SK-N-DZ (cell line): ENCODE measurements at places on chromosomes 16 and 17.

- no peak for DNase-seq
These were observed 5.8 kb upstream of the CBX4 start for GRCh38 chr17:79844869-79845600.

DNA sequence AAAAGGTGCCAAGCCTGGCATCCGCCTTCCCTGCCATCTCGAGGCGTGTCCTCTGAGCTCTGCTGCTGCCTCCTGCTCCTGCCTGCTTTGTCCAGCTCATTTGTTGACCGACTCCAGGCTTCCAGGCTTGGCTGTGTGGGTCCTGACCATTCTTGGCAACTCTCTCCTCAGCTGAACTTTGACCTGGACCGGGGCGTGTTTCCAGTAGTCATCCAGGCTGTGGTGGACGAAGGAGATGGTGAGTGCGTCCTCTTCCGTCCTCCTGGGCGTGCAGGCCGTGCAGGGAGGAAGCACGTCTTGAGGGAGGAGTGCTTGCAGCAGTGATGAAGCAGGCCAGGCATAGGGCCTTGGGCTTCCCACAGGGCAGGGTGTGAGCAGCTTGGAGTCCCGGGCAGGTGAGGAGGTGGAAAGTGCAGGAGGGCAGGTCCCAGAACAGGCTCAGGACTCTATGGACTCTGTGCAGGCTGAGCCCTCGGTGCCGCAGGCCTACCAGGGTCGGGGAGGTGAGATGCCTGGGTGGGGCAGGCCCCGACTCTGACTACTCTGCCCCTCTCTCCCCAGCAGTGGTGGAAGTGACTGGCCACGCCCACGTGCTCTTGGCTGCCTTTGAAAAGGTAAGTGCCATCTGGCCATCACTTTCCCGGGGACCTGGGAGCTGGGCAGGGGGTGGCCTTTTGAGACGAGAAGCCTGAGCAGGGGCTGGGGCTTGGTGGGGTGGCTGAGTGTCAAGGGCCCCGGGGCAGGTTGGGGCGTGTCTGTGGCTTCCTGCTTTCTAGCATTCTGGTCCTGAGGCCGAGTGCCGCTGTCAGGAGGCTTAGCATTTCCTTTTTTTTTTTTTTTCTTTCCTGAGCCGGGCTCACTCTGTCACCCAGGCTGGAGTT is 28.6 kb upstream of the NUDT16L1 start:
- DNase-seq = no peak

DNA sequence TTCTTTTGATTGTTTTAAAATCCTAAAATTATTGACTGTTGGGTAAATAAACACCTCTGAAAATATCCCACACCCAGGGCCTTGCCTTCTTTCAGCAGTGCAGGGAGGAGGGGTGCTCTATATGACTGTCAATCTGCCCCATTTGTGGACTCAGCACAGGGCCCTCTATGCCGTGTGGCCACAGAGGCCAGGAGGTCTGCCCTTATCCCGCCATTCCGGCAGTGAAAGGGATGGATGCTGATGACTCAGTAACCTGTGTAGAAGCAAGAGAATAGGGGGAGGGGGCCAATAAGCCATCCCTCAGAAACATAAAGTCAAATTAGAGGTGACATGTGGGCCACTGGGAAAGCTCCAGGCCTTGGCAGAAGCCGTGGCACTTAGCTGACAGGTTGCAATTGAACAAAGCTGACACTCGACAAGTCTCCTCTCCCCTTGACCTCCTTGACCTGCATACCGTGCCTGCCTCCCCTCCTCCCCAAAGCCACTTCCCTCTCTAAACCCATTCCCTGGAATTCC is 281.4 kb upstream of the DYNLRB2 start:
- DNase-seq = peak; percentile 73

GRCh38 chr16:58272855-58273254 is 22.0 kb downstream of the PRSS54 start:
- no peak for DNase-seq

GRCh38 chr17:37839196-37839978 is 84.8 kb upstream of the TBC1D3K start:
- DNase-seq = no peak

DNA sequence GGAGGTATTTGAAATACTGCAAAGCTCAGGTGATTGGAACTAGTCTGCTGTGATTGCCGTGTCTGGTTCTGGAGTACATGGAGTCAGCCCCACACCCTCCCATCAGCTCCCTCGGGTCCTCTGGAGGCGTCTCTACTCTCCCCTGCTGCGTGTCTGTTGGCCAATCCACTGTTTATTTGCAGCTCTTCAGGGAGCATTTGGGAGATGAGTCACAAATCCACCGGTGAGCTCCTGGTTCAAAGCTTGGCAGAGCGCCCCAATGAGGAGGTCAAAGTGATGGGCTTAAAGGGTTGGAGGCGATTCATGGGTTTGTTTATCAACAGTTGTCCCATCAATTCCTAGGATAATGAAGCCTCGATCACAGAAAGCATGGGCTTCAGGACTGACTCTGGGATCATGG is 14.6 kb downstream of the CALB2 start:
- no peak for DNase-seq

GRCh38 chr16:72639494-72639893 is 408.4 kb downstream of the ZFHX3 start:
- no peak for DNase-seq

DNA sequence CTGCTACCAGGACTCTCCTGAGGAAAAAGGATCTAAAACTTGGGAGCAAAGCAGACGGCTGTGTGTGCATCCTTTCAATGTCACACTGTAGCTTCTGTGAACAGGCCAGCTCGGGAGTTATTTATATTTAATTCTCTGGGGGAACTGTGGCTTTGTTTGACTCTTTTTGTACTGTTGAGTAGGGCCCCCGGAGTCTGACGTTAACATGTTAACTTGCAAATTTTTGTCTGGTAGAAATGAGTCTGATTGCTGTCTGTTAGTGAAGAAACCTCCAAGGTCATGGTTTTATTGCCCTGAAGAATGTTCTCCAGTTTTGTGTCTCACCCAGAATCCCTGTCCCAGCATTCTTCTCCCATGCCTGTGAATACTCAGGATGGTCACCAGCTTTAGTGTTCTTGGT is 14.2 kb upstream of the KCNG4 start:
- DNase-seq = no peak

DNA sequence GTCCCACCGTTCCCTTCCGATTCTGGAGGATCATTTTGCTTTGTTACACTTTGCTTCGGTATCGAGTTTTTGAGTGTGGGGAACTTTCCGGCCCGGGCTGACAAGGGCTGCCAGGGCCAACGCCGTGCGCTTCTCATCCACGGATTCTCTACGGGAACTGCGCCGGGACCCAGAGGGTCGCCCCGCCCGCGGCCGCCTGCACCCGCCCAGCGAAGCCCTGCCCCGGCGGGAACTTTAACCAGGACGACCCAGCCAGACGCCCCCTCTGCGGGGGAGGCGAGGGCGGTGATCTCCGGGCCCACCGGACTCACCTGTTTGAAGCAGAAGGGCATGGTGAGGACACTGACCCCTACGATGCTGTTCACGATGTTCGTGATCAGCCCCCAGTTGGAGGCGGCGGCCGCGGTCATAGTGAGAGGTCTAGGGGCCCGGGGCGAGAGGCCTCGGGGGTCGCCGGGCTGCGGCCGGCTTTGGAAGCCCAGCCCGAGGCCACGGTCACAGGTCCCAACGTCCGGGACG is 536 bp downstream of the SLC38A10 start:
- no peak for DNase-seq

DNA sequence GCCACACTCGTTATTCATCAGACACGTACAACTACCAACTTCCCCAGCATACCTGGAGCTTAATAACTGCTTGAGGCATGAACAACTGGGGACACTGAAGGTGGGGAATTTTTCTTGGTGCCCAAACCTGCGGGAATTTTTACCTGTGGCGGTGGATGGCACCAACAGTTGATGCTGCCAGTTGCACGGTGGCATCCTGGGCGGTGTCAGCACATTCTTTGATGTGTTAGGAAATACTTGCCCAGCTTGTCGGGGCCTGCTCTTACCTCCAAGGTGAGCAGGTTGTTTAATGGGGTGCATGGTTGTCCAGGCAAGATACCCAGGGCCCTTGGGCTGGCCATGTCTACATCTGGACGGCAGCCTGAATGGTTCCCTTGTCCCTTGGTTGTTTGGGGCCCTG is 79.6 kb downstream of the CRISPLD2 start:
- no peak for DNase-seq

DNA sequence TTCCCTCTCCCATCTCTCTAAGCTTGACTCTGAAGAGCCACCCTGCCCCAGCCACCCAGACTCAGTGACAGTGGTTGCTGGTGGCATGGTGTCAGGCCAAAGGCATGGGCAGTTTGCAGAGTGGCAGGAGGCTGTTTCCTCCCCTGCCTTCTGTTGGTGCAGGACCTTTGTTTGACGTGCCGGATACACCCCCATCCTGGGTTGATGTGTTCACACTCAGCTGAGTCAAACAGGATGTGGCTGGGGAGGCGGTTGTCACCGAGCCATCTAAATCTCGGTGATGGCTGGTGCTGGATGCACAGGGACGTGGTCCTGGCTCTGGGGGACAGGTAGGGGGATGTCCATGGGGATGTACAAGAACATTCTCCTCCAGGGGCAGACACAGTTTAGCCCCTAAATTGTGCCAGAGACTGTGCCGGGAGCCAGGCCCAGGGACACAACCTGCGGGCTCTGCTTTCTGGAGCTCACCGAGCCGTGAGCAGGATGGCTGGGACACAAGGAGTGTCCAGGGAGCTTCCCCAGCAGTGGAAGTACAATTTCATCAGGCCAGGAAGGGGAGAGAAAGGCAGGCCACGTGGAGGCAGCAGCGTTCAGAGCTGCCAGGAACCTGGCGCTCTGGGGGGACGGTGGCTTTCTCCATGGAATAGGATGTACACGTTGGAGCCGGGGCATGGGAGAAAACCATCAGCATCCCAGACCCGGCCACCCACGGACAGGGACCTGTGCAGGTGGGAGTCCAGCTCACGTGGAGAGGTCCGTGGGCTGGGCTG is 264.2 kb downstream of the SEC14L1 start:
- DNase-seq = no peak

DNA sequence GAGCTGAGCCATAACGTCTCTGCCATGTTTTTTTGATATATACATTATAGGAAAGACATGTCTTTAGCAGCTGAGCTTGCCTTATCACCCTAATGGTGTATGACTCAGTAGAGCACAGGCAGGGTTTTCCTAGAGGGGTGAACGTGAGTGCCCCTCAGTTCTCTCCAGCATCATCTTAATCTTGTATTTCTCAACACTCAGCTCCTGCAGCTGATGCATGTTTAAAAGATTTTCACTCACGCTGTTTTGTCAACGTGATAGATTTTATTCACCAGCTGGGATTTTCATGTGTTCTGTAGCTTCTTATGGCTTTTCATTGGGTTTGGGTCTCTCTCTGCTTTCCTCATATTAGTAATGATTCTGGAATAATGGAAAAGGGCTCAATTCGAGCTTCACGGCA is 186.0 kb upstream of the PMFBP1 start:
- no peak for DNase-seq
